ENCODE measurements at places on chromosomes 7 and 10.

DNA sequence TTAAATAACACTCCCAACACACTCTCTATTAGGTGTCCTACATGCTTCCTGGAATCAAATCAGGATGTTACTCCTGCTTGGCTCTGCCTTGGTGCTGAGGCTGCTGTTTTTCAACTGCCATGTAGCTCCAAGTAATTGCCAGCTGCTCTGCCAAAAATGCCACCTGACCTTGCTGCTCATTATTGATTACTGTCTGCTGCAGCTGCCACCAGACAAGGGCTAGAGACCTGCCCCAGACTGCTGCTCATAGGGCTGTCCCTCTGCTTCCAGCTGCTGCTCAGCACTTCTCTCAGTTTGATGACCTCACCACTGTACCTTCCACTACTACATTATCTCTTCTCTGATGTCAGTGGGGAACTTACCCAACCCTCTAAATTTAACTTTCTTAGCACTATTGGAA lies 102.5 kb downstream of the PCLO start:
- DNase-seq, result no peak

DNA sequence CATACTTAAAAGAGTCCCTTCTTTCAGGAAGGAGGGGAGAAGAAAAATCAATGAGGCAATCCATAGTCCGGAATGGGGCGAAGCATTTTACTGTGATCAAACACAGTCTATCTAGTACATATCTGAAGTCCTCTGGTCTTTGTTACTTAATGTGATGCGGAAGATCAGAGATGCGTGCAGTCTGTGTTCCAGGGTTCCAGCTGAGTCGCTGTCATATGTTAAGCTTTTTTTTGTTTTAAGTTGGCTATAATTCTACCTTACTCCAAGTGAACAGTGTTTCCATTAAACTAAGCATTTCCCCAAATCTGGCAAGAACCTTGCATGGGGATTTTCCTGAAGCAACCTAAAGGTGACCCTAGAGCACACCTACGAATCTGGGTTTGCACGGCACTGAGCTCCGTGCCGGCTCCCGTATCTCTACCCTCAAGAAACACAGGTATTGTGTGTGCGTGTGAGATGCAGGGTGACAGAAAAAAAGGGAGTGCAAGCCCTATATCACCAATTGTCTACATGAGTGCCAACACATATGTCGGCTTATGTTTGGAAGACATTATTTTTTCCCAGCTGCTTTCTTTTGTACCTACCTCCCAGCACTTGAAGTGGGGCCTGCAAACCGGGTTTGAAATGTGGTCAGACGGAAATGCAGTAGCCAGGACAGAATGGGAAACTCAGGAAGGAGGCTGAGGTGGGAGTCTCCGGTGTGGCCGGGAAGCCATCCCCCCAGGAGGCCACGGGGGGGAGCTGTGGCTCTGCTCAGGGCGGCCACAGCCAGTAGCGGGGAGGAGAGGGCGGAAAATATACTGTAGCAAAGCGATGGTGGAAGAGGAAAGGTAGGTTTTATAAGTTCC lies 435.8 kb upstream of the MGMT start:
- peak; percentile 26 for DNase-seq

- DNase-seq, result no peak
Observed at GRCh38 chr10:74683621-74684364, 142.6 kb upstream of the KAT6B start.

GRCh38 chr7:151628846-151629604 lies 109.3 kb upstream of the RHEB start:
- no peak for DNase-seq

All from stimulated activated CD4-positive, alpha-beta T cell treated with anti-CD3 and anti-CD28 coated beads, Interleukin-4, amount 100 ng/mL, for 4 hours (primary cell).